ENCODE measurements at places on chromosomes 4 and X.

DNA sequence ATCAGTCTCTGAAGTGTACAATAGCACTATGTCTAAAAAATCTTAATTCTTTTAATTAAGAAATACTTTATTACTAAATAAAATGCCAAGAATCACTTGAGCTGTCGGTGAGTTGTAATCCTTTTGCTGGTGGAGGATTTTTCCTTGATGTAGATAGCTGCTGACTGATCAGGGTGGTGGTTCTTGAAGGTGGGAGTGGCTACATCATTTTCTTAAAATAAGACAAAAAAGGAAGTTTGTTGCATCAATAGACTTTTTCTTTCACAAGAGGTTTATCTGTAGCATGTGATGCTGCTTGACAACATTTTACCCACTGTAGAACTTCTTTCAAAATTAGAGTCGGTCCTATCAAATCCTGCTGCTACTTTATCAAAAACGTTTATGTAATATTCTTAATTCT, 68.8 kb upstream of the ZC4H2 start:
- DNase-seq: no peak
- no peaks in the 10 kb centered on the region for H3K27me3 ChIP-seq
- H3K4me3 ChIP-seq: no peak overlapping the region
- H3K4me1 ChIP-seq: no peaks in the 10 kb centered on the region
- no peak overlapping the region for H3K27ac ChIP-seq

- H3K4me1 ChIP-seq: no peaks in the 10 kb centered on the region
- no peaks in the 10 kb centered on the region for H3K27me3 ChIP-seq
- no peaks in the 10 kb centered on the region for H3K36me3 ChIP-seq
Measured at GRCh38 chrX:63275127-63275526, 76.0 kb downstream of the SPIN4 start.

GRCh38 chr4:114886761-114887160, 226.7 kb downstream of the NDST4 start:
- H3K4me3 ChIP-seq: no peak overlapping the region
- no peaks in the 10 kb centered on the region for H3K4me1 ChIP-seq
- H3K27me3 ChIP-seq: no peaks in the 10 kb centered on the region
- no peak for DNase-seq
- H3K27ac ChIP-seq: no peak overlapping the region

- no peaks in the 10 kb centered on the region for H3K27me3 ChIP-seq
- DNase-seq: no peak
- H3K27ac ChIP-seq: no peak overlapping the region
- peaks cover 12% of the 10 kb centered on the region for H3K4me1 ChIP-seq
- no peak overlapping the region for H3K4me3 ChIP-seq
Measured at GRCh38 chr4:165368114-165368513, 10.7 kb upstream of the CPE start.

- DNase-seq: no peak
- H3K27me3 ChIP-seq: peaks cover 30% of the 10 kb centered on the region
- no peaks in the 10 kb centered on the region for H3K36me3 ChIP-seq
- H3K4me3 ChIP-seq: no peak overlapping the region
- no peak overlapping the region for H3K27ac ChIP-seq
Measured at GRCh38 chr4:5854929-5855328, 38.0 kb downstream of the CRMP1 start.

- H3K4me1 ChIP-seq: no peaks in the 10 kb centered on the region
- no peaks in the 10 kb centered on the region for H3K36me3 ChIP-seq
- peak; percentile 5 for DNase-seq
- H3K27me3 ChIP-seq: no peaks in the 10 kb centered on the region
Measured at GRCh38 chrX:38426785-38427184, 74.4 kb downstream of the OTC start.

GRCh38 chr4:40918330-40918729, 168.6 kb downstream of the NSUN7 start:
- DNase-seq: peak; percentile 88
- no peaks in the 10 kb centered on the region for H3K27me3 ChIP-seq
- no peak overlapping the region for H3K4me3 ChIP-seq

- H3K4me1 ChIP-seq: no peaks in the 10 kb centered on the region
- no peak for DNase-seq
- H3K4me3 ChIP-seq: no peak overlapping the region
- no peak overlapping the region for H3K27ac ChIP-seq
Measured at GRCh38 chr4:165345666-165346417, 18.4 kb downstream of the MSMO1 start.

DNA sequence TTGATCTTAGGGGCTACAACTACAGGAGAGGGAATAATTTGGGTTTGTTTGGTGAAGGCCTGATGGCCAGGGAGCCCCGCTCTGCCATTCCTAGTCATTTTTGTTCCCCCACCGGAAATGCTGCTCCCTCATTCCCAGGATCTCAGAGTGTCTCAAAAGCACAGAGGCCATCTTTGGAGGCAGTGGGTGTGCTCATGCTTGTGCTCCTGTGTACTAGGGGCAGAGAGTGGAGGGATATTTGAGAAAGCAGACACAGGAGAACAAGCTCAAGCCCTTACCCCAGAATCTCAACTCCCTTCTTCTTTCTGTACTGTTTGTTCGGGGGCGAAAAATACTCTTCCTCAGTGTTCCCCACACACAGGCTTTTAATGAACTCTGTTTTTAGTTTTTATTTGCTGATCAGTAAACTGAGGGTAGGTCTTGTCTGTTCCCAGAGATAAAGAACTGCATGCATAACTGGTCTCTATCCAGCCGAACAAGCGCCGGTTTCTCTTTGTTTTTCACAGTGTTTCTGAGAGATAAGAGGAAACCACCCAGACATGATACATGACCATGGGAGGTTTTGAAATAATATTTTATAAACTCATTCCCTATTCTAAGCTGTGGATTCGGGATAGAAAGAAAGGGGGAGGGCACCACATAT, 32.9 kb upstream of the XK start:
- H3K36me3 ChIP-seq: no peaks in the 10 kb centered on the region
- H3K4me3 ChIP-seq: no peak overlapping the region
- no peak for DNase-seq
- no peak overlapping the region for H3K27ac ChIP-seq
- H3K4me1 ChIP-seq: no peaks in the 10 kb centered on the region

GRCh38 chr4:11261066-11261850, 167.4 kb downstream of the HS3ST1 start:
- no peaks in the 10 kb centered on the region for H3K36me3 ChIP-seq
- no peak for DNase-seq

- H3K4me3 ChIP-seq: no peak overlapping the region
- H3K27me3 ChIP-seq: no peaks in the 10 kb centered on the region
- H3K36me3 ChIP-seq: no peaks in the 10 kb centered on the region
- peak; percentile 48 for DNase-seq
- H3K4me1 ChIP-seq: no peaks in the 10 kb centered on the region
Measured at GRCh38 chr4:98113012-98113411, 30.3 kb downstream of the STPG2 start.

DNA sequence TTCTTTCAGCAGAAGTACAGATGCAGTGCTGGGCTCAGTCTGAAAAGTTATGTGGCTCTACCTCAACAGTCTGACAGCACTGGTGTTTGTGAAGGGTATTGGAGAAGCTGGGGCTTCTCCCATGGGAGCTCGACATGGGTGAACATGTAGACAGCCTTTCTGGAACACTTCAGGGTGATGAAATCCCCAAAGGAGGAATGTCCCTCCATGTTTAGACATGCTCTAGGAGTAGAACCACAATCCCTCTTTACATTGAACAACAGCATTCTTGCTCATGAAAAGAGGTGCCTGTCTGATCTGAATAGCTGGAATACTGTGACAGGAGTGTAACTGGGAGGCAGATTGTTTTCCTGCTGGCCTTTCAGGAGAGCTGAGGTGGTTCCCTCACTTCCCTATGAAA, 53.8 kb upstream of the NAP1L2 start:
- H3K4me3 ChIP-seq: no peak overlapping the region
- no peaks in the 10 kb centered on the region for H3K27me3 ChIP-seq
- no peaks in the 10 kb centered on the region for H3K36me3 ChIP-seq
- no peak for DNase-seq
- H3K4me1 ChIP-seq: no peaks in the 10 kb centered on the region
- no peak overlapping the region for H3K27ac ChIP-seq

DNA sequence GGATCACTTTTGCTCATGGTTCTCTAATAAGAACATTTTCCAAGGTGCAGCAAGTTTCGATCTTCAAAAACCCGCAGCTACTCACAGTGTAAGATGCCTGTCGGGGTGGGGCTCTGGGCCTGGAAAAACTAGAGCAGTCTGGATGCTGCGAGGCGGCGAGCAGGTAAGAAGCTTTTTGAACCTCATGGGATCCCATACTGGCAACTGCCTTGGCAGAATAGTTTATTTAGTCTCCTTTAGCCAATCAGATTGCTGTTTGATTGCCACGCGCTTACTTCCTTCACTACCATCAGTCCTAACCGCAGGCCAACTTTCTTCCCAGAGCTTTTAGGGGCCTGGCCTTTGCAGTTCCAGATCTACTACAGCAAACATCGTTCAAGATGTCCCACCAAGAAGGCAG, 61.3 kb upstream of the MAGEB10 start:
- no peaks in the 10 kb centered on the region for H3K36me3 ChIP-seq
- no peak for DNase-seq
- no peaks in the 10 kb centered on the region for H3K4me1 ChIP-seq

GRCh38 chrX:70434914-70435586, 9.6 kb upstream of the DLG3 start:
- peaks cover 5% of the 10 kb centered on the region for H3K4me1 ChIP-seq
- no peaks in the 10 kb centered on the region for H3K27me3 ChIP-seq
- DNase-seq: peak; percentile 30

DNA sequence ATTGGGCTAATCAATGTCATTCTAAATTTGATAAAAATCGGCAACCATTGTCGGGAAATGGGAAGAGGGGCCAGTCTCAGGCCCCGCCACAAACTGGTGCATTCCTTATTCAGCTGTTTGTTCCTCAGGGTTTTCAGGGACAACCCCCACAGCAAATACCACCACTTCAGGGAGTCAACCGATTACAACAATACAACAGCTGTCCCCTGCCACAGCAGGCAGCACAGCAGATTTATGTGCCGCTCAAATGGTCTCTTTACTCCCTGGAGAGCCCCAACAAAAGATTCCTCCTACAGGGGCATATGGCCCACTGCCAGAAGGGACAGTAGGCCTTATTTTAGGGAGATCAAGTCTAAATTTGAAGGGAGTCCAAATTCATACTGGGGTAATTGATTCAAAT, 61.8 kb downstream of the ZNF732 start:
- DNase-seq: no peak
- no peaks in the 10 kb centered on the region for H3K4me1 ChIP-seq
- H3K27ac ChIP-seq: no peak overlapping the region
- no peaks in the 10 kb centered on the region for H3K27me3 ChIP-seq
- H3K4me3 ChIP-seq: no peak overlapping the region
- H3K36me3 ChIP-seq: no peaks in the 10 kb centered on the region

DNA sequence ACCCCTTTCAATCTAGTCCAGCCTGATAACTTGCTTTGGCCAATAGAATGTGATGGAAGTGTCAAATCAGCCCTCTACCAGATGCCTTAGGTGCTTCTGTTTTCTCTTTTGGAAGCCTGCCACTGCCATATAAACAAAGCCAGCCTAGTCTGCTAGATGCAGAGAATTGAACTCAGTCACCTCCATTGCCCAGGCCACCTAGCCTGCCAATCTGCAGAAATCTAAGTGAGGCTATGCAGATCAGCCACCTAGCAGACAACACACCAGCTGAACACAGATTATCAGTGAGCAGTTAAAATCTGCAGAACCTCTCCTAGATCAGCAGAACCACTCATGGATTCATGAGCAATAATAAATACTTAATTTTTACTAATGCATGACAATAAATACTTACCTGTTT, 1108.2 kb downstream of the PCDH18 start:
- no peaks in the 10 kb centered on the region for H3K27me3 ChIP-seq
- H3K36me3 ChIP-seq: no peaks in the 10 kb centered on the region
- no peak overlapping the region for H3K4me3 ChIP-seq
- DNase-seq: no peak
- H3K4me1 ChIP-seq: no peaks in the 10 kb centered on the region

DNA sequence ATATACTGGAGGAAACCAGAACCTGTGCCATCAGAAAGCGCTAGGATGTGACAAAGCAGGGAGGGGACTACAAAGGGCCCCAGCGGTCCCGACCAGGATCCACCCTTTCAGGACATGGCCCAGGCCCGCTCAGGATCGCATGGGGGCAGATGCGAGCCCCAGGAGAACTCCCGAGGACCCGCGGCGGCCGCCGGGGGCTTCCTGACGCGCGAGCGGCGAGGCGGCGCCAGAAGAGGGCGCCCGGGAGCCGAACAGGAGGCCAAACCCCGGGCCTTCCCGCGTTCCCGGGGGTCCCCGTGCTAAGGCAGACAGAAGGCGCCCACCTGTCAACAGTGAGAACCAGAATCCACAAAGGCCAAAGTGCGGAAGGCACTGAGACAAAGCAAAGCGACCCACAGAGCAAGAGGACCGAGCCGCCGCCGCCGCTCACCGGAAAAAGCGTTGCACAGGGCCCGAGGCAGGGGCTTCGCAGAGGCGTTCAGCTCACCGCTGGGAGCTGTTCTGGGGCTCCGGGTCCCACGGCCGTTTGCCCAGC, 7.3 kb upstream of the OPN1LW start:
- no peaks in the 10 kb centered on the region for H3K4me1 ChIP-seq
- H3K27ac ChIP-seq: no peak overlapping the region
- no peaks in the 10 kb centered on the region for H3K27me3 ChIP-seq
- peak; percentile 73 for DNase-seq
- H3K4me3 ChIP-seq: peak overlapping the region; percentile 70
